ENCODE measurements at places on chromosomes 12 and 14. TPM values are rescaled to one million over a fixed set of nuclear protein-coding genes. Genes with fewer than 3 reads are reported as not detected.

Gene ACOT6
- total RNA-seq, result not detected

Gene KRT5
- total RNA-seq, result not detected

Gene NRL
- total RNA-seq, result 3.5 TPM

Gene DCP1B
- 12.5 TPM for total RNA-seq

Gene PIWIL1
- total RNA-seq, result not detected

Gene CNIH1
- total RNA-seq, result 243 TPM

Gene MDM1
- total RNA-seq, result 2.8 TPM

Gene EML5
- total RNA-seq, result 0.16 TPM

Gene KCNJ8
- total RNA-seq, result 4.6 TPM

Gene LIN7A
- 1.8 TPM for total RNA-seq

Gene RITA1
- total RNA-seq, result 35.0 TPM

Gene ETNK1
- 17.6 TPM for total RNA-seq

Gene SYNDIG1L
- not detected for total RNA-seq

Gene UNC79
- 0.13 TPM for total RNA-seq

Gene DEPDC4
- total RNA-seq, result not detected

Gene MARCHF9
- 5.4 TPM for total RNA-seq

Gene MYO1H
- not detected for total RNA-seq

Gene CIROP
- not detected for total RNA-seq

Gene ESR2
- 0.63 TPM for total RNA-seq

Gene TESPA1
- not detected for total RNA-seq

Gene FBLN5
- 12.3 TPM for total RNA-seq

Gene PRKD1
- total RNA-seq, result 8.7 TPM

Gene PLA2G1B
- total RNA-seq, result not detected

Gene KRT78
- total RNA-seq, result not detected

Gene TAS2R46
- total RNA-seq, result not detected

Gene TSFM
- 29.5 TPM for total RNA-seq

Gene GDF3
- total RNA-seq, result not detected

Gene SYT1
- 12.0 TPM for total RNA-seq

Gene IFNG-AS1
- total RNA-seq, result not detected

Gene SAV1
- total RNA-seq, result 15.6 TPM

Gene CLEC9A
- total RNA-seq, result not detected

Gene ARF3
- total RNA-seq, result 65.7 TPM

Gene DPF3
- total RNA-seq, result 2.0 TPM

Gene IQSEC3
- total RNA-seq, result 0.49 TPM

Gene POTEG
- total RNA-seq, result not detected

Gene FSCB
- 0.25 TPM for total RNA-seq

Gene PLEK2
- 48.1 TPM for total RNA-seq

Gene UTP20
- 16.1 TPM for total RNA-seq

Gene NTF3
- total RNA-seq, result 0.16 TPM

Gene TOMM20L
- total RNA-seq, result not detected

Gene SERPINA1
- 10.3 TPM for total RNA-seq

Gene MORN3
- total RNA-seq, result 0.16 TPM

Gene SERPINA10
- not detected for total RNA-seq

Gene PLEKHD1
- total RNA-seq, result under 0.01 TPM

Gene KRT2
- not detected for total RNA-seq

Gene KRT85
- not detected for total RNA-seq

Gene LRIG3
- 60.8 TPM for total RNA-seq

Gene STAC3
- 0.63 TPM for total RNA-seq

Gene LTBR
- total RNA-seq, result 89.3 TPM

Data from mesangial cell (primary cell).